ENCODE measurements at places on chromosomes 12 and 14.
A peak's percentile ranks its signal among the peaks of the same experiment; 100 is the strongest.

DNA sequence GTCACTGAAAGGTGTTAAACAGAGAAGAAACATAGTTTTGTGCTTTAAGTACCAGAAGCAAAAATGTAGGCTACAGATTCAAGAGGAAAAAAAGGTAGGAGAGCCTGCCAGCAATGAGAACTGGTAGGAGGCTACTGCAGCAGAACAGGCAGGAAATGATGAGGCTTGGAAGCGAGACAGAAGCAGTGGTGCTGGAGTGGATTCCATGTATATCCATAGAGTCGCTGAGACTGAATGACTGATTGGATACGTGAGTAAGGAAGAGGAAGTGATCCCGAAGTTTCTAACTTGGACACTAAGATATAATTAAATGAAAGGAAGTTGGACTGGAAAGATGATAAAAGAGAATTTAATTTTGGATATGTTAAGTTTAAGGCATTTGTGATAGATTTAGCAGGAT is 45.0 kb upstream of the CCDC91 start:
- DNase-seq = no peak

DNA sequence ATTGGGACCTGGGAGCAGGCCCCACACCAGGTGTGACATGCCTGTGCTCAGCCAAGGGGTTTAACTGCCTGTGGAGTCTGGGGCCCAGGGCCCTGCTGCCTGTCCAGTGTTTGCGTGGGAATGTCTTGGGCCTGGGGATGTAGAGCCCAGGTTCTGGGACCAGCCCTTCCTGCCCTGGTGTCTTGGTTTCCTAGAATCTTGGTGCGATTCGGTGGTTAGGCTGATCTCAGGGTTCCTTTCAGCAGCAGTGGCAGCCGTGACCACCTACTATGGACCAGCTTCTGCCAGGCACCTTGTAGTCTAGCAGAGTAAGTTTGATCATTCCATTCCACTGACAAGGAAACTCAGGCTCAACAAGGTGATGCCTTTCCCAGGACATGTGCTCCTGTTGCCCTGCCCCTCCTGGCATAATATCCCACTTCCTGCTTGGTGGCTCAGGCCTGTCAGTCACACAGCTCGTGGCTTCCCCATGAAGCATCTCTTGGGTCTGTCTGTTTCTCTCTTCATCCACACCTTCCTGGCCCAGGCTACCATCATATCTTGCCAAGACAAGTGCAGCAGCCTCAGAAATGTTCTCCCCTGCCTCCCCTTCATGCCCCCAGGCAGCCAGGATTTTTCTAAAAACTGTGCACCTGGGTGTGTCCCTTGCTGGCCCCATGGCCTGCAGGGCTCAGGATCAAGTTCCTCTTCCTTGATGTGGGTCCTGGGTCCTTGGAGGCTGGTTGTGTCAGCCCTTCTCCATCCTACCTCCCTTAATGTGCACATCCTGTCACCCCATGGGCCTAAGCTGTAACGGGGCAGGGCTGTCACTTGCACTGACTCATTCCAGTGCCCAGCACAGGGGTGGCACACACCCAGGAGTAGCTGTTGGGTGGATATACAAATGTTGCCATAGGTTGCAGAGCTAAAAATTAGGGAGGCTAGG is 101.6 kb downstream of the SLC25A47 start:
- DNase-seq = no peak

GRCh38 chr12:95248604-95249360 is 31.2 kb downstream of the VEZT start:
- no peak for DNase-seq

DNA sequence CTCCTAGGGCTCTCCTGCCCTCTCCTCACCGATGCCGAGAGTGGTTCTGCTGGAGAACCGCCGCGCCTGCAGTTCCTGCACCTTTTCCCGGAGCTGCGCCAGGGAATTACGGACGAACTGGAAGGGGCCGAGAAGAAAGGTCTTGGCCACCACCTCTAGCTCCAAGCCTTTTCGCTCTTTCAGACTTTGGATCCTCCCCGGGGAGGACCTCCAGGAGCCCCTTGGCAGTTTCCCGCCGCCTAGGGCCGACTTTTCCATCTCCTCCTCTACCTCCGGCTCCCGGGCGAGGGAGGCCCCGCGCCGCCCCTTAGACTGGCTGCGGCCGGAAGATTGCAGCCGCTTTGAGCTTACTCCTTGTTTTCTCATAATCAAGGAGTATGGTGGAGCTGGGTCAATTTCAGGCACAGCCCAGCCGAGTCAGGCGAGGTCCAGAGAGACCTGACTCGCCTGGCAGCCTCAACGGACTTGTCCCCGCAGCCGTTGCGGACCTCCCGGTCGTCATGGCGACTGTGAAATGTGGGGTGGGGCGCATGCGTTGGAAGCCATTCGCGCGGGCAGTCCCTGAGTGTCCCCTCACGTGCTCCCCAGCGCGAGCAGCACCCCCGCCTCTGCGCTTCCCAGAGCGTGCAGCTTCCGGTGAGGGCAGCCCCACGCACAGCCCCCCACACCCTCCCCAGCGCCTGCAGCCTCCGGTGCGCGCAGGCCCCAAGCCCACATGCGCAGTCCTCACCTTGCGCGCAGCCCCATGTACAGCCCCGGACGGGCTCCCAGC is at the start of gene DPY19L2:
Gene DPY19L2, minus strand, starts transcription at position 466 of the 772 bp plus-strand sequence. Its CDS starts 100 bp downstream, at position 366.
- DNase-seq = peak; percentile 35

- no peak for DNase-seq
These were observed 1434.5 kb downstream of the LRFN5 start for GRCh38 chr14:43041207-43041606.

- DNase-seq = no peak
These were observed 163.3 kb downstream of the DACT1 start for GRCh38 chr14:58801086-58801485.

Measured in stimulated activated CD4-positive, alpha-beta T cell treated with anti-CD3 and anti-CD28 coated beads, Interleukin-2, amount 100 ng/mL, for 4 hours (primary cell).